ENCODE measurements at places on chromosomes 4 and X. TPM values are rescaled to one million over a fixed set of nuclear protein-coding genes. Genes with fewer than 3 reads are reported as not detected.

DNA sequence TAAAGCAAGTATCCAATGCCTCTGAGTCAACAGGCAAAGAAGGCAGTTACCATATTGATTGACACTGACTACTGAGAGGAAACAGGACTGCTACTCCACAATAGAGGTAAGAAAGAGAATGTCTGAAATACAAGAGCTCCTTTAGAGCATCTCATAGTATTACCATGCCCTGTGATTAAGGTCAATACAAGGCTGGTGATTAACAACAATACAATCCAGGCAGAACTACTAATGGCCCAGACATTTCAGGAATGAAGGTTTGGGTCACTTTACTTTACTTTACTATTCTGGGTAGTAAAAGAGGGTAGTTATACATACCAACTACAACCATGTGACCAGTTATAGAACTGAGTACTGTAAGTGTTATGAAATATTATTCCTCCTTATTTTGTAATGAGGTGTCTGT, 44.5 kb downstream of the BRWD3 start:
- no peak overlapping the region for H3K27ac ChIP-seq
- DNase-seq: no peak
- no peaks in the 10 kb centered on the region for H3K36me3 ChIP-seq
- H3K4me3 ChIP-seq: no peak overlapping the region
- no peaks in the 10 kb centered on the region for H3K4me1 ChIP-seq
- H3K27me3 ChIP-seq: no peaks in the 10 kb centered on the region

GRCh38 chrX:19968276-19968675, 22.6 kb downstream of the BCLAF3 start:
- no peaks in the 10 kb centered on the region for H3K4me1 ChIP-seq
- no peak for DNase-seq
- H3K4me3 ChIP-seq: no peak overlapping the region

GRCh38 chrX:139766545-139766983, 58.6 kb upstream of the MCF2 start:
- DNase-seq: no peak
- no peak overlapping the region for H3K4me3 ChIP-seq
- no peaks in the 10 kb centered on the region for H3K4me1 ChIP-seq
- no peaks in the 10 kb centered on the region for H3K27me3 ChIP-seq
- H3K36me3 ChIP-seq: no peaks in the 10 kb centered on the region
- no peak overlapping the region for H3K27ac ChIP-seq

- peaks cover 2% of the 10 kb centered on the region for H3K27me3 ChIP-seq
- H3K4me1 ChIP-seq: no peaks in the 10 kb centered on the region
- no peak overlapping the region for H3K4me3 ChIP-seq
- DNase-seq: peak; percentile 28
- H3K27ac ChIP-seq: no peak overlapping the region
Observed at GRCh38 chr4:16969696-16970135, 71.3 kb upstream of the LDB2 start.

- H3K4me1 ChIP-seq: peaks cover 19% of the 10 kb centered on the region
- no peak overlapping the region for H3K4me3 ChIP-seq
- no peaks in the 10 kb centered on the region for H3K36me3 ChIP-seq
- no peaks in the 10 kb centered on the region for H3K27me3 ChIP-seq
- no peak overlapping the region for H3K27ac ChIP-seq
Observed at GRCh38 chr4:76545226-76545884, 110.3 kb downstream of the SHROOM3 start.

DNA sequence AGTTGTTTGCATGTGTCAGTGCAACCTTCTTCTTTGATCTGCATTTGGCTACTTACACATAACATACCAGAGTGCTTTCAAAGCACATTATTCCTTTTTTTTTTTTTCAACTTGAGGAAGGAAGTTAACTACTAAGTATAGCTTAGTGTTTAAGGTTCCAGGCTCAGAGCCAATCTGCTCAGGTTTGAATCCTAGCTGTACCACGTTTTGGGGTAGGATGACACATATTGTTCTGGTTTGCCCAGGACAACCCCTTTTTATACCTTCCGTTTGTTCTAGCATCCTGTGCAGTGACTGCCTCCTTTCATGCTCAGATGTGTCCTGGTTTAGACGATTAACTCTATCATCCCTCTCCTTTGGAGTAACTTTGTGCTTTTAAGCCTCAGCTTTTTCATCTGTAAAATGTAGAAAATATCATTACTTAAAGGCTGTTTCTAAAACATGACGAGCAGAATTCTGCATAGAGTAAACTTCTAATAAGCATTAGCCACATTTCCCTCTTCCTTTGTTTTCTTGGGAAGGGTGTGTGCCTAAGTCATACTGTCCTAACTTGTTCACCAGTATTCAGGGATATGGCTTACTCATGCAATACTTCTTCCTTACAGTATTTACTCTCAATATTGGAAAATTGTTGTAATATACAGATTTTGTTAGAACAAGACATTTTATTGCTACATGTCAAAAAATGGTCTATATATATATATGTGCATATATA, 281.3 kb downstream of the C4orf33 start:
- no peaks in the 10 kb centered on the region for H3K27me3 ChIP-seq
- peaks cover 13% of the 10 kb centered on the region for H3K4me1 ChIP-seq
- DNase-seq: peak; percentile 69
- no peak overlapping the region for H3K4me3 ChIP-seq
- H3K36me3 ChIP-seq: no peaks in the 10 kb centered on the region

GRCh38 chr4:75235359-75235951, 278.7 kb downstream of the RCHY1 start:
- no peaks in the 10 kb centered on the region for H3K27me3 ChIP-seq
- no peak overlapping the region for H3K27ac ChIP-seq

DNA sequence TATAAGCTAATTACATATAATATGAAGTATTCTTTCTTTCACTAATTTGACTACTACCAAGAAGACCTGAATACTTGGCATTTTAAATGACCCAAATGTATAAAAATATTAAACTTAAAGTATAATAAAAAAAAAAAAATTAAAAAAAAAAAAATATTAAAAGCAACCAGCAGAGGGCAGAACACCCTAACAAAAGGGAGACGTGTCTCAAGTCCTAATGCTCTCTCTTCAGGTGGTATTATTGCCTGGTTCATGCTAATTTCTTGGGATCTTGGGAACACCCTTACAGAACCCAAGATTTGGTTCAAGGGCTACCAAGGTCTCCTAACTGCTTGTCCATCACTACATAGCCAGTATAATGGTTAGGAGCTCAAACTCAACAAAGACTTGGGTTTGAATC, 754.8 kb downstream of the RAB28 start:
- no peaks in the 10 kb centered on the region for H3K4me1 ChIP-seq
- DNase-seq: peak; percentile 25
- no peaks in the 10 kb centered on the region for H3K27me3 ChIP-seq
- no peaks in the 10 kb centered on the region for H3K36me3 ChIP-seq

- peaks cover 2% of the 10 kb centered on the region for H3K27me3 ChIP-seq
- peaks cover 5% of the 10 kb centered on the region for H3K4me1 ChIP-seq
- H3K4me3 ChIP-seq: no peak overlapping the region
Observed at GRCh38 chr4:153649572-153649991, 34.5 kb upstream of the TLR2 start.

Gene SYN1
- total RNA-seq: not detected

Gene ENPEP
- total RNA-seq: not detected

All from endothelial cell of umbilical vein (primary cell).